Amygdala (tissue), 56 donors: ENCODE measurements at places on chromosomes 6 and 20.

GRCh38 chr6:165649166-165650137, 13.6 kb downstream of the PDE10A start:
- no peak for DNase-seq

GRCh38 chr6:4320860-4321259, 185.5 kb upstream of the ECI2 start:
- no peak for DNase-seq

DNA sequence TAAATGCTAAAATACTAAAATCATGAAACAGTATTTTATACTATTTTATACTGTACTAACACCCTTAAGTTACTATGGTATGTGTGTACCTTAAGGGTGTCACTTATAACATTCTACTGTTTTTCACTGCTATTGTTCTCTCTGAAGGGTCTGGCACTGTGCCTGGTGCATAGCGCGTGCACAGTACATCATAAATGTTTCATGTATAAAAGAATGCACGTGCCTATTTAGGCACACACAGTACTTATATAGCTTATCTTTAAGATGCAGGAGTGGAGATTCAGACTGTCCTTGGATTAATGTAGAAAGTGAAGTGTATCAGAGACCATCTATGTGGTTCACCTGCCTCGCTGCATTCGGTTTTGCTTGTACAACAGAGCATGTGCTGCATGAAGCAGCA, 64.0 kb upstream of the SGK1 start:
- no peak for DNase-seq

- no peak for DNase-seq
Observed at GRCh38 chr6:111798281-111798725, 74.9 kb downstream of the FYN start.

GRCh38 chr20:59925899-59926298, 7.5 kb downstream of the SYCP2 start:
- no peak for DNase-seq

DNA sequence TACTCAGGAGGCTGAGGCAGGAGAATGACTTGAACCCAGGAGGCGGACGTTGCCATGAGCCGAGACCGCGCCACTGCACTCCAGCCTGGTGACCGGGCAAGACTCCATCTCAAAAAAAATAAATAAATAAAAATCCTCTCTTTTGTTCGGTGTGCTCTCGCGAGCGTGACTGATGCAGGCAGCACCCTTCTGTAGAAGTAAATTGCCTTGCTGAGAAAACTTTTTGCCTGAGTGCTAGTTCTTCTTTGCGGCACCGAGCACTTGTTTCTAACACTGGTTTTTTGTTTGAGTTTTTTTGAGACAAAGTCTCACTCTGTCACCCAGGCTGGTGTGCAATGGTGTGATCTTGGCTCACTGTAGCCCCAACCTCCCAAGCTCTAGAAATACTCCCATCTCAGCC, 30.5 kb downstream of the PLN start:
- no peak for DNase-seq

- DNase-seq, result no peak
Observed at GRCh38 chr6:169370054-169370453, 116.4 kb upstream of the THBS2 start.

- DNase-seq, result no peak
Observed at GRCh38 chr6:134474955-134475354, 157.0 kb upstream of the SGK1 start.

DNA sequence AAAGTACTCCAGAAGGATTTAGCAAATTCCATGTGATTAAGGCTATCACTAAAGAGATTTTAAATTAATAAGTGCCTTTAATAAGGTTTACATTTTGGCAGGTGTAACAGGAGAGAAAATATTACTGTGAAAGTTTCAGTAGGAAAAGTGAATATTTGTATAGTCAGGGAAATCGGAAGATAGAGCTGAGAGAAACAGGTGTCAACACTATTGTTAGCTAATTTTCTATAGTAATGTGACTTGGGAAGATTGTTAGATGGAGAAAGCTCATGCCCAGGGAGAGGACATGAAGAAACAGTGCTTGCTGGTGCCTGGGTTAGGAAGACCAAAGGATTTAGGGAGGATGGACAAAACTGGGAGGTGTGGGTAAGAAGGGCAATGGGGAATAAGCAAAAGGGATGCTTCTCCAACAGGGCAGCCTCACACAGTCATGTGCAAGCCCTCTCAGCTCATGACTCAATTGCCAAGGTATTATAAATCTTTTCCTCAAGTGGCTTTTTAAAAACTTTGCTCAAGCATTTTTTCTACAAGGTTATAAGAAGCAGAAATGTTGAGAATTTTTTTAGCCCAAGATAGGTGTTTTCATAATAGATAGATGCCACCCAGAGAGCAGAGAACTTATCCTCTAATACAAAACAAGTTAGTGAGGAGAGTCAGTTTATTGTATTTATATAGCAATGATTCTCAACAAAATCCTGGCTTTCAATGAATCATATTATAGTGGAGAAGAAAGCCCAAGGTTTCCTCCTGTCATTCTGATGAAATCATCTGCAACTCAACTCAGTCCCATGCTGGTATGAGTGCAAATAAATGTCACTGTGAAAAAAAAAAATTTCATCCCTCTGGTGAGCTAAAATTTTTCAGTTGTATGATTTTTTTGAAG, 325.2 kb upstream of the NT5E start:
- no peak for DNase-seq

GRCh38 chr6:10391299-10391630, 23.6 kb downstream of the TFAP2A start:
- DNase-seq, result no peak

DNA sequence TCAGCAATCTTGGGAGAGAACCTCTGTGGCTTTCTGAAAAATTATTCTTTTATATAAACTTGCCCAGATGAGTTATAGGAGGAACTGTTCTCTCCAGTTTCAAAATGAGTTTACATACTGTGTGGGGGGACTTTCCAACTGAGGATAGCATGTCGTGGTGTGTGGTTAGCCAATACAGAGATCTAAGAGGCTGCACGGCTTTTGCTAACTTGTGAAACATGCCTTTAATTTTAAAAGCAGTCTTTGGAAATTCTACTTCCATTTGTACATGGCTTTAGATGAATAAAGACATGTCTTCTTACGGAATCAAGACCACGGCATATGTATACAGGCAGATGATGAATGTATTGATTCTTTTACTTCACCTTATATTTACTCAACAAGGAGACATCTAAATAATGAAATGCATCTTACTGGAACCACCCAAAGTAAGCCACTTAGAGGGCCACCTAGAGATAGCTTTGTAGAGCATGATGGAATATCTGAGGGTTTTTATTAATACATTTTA, 39.8 kb downstream of the HIVEP1 start:
- DNase-seq, result no peak

- no peak for DNase-seq
Observed at GRCh38 chr20:63864545-63864977, 509 bp upstream of the TPD52L2 start.

GRCh38 chr20:49747707-49748524, 34.2 kb upstream of the B4GALT5 start:
- DNase-seq, result no peak

- DNase-seq, result no peak
Observed at GRCh38 chr20:35093267-35093884, 769 bp upstream of the TRPC4AP start.

- no peak for DNase-seq
Observed at GRCh38 chr20:62580733-62581132, 61.6 kb upstream of the SLCO4A1 start.

- no peak for DNase-seq
Observed at GRCh38 chr6:170008294-170008785, 256.9 kb downstream of the ERMARD start.

GRCh38 chr6:116572162-116572561, 858 bp downstream of the RWDD1 start:
- no peak for DNase-seq

GRCh38 chr6:41332241-41332640, 3.2 kb upstream of the NCR2 start:
- DNase-seq, result no peak

DNA sequence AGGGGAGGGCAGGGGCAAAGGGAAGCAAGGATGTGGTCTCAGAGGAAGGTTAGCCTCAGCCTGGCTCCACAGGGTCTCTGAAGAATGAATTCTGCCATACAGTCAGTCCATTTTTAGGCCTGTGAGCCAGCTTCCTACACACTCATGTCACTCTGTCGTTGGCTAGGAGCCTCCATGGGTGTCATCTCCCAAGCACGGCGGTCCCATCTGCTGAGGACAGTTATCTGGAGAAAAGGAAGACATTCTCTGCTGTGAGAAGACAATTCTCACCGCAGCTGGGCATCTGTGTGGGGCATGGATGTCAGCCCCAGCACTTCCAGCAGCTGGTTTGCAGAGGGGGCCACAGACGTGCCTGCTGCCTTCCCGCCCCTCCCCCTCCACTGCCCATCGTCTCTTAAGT, 167.6 kb downstream of the LINC00237 start:
- no peak for DNase-seq

DNA sequence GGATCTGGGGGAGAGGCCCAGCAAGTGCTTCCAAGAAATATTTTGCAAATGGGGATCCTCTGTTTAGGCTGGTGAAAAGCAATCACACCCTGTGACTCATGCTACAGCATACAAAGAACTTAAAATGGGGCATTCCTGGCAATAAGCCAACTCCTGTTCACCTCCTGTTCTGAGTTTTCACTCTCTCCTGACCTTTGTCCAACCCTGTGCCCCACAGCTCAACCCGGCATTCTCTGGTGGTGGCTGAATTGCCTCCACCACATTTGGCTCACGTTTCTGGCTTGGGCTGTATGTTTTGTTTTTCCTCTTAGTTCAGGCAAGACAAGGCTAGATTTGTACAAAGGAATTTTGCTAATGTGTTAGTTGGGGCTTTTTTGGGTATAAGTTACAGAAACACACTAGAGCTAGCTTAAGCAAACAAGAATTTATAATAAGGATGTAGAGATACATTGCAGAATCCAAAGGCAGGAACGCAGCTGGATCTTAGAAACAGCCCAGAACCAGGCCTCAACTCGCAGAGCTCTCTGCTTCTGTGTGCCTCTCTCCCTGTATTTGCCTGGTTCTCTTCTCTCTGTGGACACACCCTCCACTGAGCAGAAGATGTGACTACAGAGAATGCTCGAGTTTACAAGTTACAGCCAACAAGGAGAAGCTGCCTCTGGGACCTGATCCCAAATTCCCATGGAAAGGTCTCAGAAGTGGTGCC, 9.4 kb downstream of the ABCC10 start:
- DNase-seq, result no peak

- no peak for DNase-seq
Observed at GRCh38 chr6:42512579-42512978, 51.2 kb upstream of the UBR2 start.

GRCh38 chr6:139250296-139251044, 41.3 kb downstream of the TXLNB start:
- peak; percentile 1 for DNase-seq

DNA sequence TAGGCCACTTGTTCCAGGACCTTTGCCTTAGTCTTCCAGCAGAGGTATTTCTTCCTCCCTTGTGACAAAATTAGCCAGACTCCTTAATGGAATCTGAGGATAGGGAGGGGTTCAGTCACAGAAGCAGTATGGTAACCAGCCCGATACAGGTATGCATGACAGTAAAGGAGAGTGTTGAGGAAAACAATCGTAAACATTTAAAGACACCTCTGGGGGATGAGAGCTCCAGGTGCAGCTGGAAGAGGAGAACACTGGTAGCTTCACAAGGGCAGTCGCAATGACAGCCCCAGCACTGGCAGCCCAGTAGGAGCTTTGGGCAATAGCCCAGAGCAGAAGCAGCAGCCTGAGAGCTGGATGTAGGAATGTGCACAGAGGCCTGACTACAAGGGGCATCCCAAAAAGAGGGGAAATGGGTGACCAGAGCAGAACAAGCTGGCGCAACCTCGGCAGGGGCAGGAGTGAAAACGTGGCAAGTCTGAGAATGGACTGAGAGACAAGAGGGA, 344.9 kb upstream of the JAG1 start:
- no peak for DNase-seq

GRCh38 chr6:71336901-71337300, 48.3 kb downstream of the OGFRL1 start:
- DNase-seq, result no peak

DNA sequence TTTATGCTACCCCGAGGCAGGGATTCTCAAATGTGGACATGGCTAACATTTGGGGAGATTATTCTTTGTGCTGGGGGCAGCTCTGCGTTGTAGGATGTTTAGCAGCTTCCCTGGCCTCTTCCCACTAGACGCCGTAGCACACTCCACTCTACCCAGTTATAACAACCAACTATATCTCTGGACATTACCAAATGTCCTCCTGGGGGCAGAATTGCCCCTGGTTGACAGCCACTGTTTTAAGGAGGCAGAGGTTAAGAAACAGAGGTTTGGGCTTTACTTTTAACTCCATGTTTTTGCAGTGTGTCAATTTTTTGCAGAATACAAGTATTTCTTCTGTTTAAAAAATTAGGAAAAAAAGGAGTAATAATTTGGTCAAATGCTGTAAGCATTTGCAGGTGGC, 56.2 kb upstream of the BMP6 start:
- DNase-seq, result no peak

- no peak for DNase-seq
Observed at GRCh38 chr6:7673063-7673536, 52.8 kb upstream of the BMP6 start.

GRCh38 chr6:134495890-134496248, 178.0 kb upstream of the SGK1 start:
- no peak for DNase-seq

GRCh38 chr20:24746351-24746685, 202.8 kb upstream of the CST7 start:
- no peak for DNase-seq

GRCh38 chr6:7544597-7544996, 3.1 kb downstream of the DSP start:
- no peak for DNase-seq

DNA sequence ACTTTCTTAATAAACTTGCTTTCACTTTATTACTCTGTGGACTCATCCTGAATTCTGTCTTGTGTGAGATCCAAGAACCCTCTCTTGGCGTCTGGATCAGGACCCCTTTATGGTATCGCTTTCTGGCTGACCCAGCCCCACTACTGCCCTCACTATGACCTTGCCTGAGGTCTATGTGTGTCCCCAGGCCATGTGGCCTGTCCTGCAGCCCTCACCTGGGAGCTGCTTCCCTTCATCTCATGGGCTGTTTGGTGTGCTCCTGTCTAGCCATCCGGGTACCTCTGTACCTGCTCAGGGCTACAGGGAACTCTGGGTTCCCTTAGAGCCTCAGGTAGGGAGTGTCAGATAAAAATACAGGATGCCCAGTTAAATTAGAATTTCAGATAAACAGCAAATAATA, 94.5 kb downstream of the SCP2D1 start:
- DNase-seq, result no peak

DNA sequence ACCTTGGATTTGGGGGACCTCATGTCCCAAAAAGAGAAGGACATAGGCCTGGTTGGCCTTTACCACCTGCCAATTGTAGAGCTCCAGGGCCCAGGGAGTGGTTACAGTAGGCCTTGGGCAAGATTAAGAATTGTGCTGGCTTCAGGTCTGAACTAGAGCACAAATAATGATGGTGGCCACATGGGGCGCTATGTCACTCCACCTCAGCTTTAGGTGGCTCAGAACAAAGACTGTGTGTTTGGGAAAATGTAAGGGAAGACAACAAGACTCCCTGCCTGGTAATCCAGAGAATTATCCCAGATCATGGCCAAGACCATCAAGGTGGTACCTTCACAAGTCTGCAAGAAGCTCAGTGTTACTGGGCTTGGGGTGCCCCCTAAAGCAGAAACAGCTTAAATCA, 224.9 kb upstream of the OPRM1 start:
- no peak for DNase-seq
